ENCODE measurements at places on chromosomes 16 and 17. TPM values are rescaled to one million over a fixed set of nuclear protein-coding genes. Genes with fewer than 3 reads are reported as not detected.
A peak's percentile ranks its signal among the peaks of the same experiment; 100 is the strongest.

TMEM106A gene
- 12.8 TPM for total RNA-seq

DNA sequence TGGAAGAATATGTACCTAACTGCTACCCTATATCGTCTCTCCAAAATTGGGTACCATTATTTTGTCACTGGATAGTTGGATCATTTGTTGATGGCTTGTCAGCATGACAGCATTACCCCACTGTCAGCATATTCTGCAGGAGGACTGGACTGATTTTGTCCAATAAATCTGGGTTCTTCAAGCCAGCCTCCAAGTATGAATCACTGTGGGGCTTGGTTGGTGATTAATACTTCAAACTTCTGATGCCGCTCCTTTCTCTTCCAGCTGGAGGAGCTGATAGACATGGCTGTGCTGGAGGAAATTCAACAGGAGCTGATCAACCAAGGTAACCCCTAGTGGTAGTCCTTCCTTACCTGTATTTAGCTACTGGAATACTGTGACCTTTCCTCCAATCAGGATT is 2.5 kb downstream of the RPAIN start:
- no peak for DNase-seq

DNA sequence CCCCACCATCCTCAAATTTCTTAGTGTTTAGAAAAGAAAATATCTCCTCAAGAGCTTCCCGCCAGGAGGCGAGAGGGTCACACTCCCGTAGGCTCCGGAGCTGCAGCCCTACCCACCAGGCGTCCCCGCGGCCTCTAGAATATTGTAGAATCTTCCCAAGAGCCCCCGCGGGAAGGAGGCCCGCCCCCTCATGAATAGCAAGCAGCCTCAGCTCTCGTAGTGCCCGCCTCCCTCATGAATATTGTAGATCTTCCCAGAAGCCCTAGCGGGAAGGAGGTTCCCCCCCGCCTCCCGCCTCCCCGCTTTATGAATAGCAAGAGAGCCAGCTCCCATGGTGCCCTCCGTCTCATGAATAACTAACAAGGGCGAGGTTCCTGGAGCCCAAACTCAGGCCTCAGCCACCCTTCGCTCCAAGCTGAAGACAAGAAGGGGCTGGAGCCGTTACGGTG is at the start of gene FBXO47:
FBXO47 (minus strand) TSS at position 114 of the 449 bp plus-strand sequence. CDS start 4,378 bp downstream, outside the sequence.
- DNase-seq = peak; percentile 89

DNA sequence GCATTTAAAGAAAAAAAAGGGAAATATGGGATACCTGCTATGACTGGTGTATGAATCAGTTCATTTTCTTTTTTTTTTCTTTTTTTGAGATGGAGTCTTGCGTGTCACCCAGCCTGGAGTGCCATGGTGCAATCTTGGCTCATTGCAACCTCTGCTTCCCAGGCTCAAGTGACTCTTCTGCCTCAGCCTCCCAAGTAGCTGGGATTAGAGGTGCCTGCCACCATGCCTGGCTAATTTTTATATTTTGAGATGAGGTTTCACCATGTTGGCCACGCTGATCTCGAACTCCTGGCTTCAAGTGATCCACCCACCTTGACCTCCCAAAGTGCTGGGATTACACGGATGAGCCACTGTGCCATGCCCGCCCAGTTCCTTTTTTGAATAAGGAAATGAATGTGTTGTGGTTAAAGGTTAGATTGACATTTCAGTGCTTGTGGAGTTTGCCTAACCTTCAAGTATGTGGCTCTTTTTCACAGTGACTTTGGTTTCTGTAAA is 7.7 kb downstream of the HAPSTR1 start:
- DNase-seq = no peak

GRCh38 chr17:30093463-30094147 is 23.0 kb upstream of the NSRP1 start:
- peak; percentile 66 for DNase-seq

- DNase-seq = no peak
Observed at GRCh38 chr17:48769009-48769675, 40.6 kb upstream of the HOXB13 start.

ITGAL gene
- 657 TPM for total RNA-seq

PTX4 gene
- not detected for total RNA-seq

- DNase-seq = peak; percentile 76
Observed at GRCh38 chr17:7394452-7395191, at the start of gene PLSCR3. Gene PLSCR3, minus strand, starts transcription at chr17:7394525. Its CDS starts 415 bp downstream, at chr17:7394110.

HOXB13 gene
- not detected for total RNA-seq

All from CD4-positive, alpha-beta memory T cell (primary cell).